ENCODE measurements at places on chromosomes 3 and 15.
A peak's percentile ranks its signal among the peaks of the same experiment; 100 is the strongest.

- no peak for DNase-seq
These were observed 124.7 kb downstream of the RPL22L1 start for GRCh38 chr3:170745211-170745718.

DNA sequence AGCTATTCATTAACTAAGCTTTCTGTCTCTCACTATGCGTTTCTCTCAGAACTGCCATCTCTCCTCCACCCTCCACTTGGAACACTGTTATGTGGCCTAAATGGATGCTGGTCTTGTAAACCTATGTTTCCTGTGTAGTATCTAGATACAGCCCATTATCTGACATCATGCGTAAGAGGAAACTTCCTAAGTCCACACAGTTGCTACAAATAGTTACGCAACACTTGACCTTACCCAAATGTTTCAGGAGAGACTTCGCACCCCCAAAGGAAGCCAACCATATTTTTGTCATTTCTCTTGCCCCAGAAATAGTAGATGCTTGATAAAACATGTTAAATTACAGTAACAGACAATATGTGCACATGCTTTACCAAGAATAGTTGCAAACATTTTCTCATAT is 87.2 kb upstream of the TPRG1 start:
- DNase-seq: no peak

GRCh38 chr15:47485419-47485818 is 231.9 kb upstream of the SEMA6D start:
- no peak for DNase-seq

DNA sequence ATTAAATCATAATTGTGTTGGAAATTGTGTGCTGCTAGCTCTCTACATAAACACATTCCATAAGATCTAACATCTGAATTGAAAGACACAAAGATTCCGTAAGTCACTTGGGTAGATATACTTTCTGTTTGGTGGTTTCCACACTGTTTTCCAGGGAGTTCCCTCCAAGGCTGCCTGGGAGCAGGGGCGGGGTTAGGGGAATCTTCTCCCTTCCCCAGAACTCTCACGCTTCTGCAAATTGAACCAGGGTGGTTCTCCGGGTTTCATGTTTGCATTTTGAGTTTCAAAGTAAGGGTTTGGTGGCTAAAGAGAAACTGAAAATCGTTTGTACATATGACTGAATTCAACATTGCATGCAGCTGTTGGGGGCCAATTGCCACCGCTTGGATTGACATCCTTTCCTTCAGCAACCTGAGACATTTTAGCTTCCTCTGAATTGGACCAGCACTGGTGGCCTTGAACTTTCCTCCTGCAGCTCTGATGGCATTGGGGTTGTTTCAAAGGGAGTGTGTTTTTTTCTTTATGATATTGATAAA is 192.7 kb upstream of the FEZF2 start:
- no peak for DNase-seq

- DNase-seq: peak; percentile 9
These were observed 52.8 kb downstream of the LSM3 start for GRCh38 chr3:14231145-14231990.

DNA sequence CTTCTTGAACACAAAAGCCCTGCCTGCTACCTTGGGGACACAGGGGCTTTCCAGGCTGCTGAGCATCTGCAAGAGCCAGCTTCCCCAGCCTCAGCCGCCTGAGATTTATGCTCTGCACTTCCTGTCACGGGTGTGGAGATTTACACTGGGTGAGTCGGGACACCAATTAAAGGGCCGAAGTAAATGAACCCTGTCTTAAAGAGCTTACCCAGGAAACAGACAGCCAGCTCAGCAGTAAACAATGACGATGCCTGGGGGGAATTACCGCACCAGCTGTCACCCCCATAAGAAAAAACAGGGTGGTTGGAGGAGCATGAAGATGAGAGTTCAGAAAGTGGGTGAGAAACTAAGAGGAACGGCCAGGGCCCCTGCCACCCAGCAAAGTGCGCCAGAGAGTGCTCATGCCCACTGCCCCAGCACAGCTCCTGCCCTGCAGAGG is 37.5 kb upstream of the IQSEC1 start:
- no peak for DNase-seq

GRCh38 chr15:57503051-57503702 is 88.5 kb upstream of the MYZAP start:
- DNase-seq: no peak

DNA sequence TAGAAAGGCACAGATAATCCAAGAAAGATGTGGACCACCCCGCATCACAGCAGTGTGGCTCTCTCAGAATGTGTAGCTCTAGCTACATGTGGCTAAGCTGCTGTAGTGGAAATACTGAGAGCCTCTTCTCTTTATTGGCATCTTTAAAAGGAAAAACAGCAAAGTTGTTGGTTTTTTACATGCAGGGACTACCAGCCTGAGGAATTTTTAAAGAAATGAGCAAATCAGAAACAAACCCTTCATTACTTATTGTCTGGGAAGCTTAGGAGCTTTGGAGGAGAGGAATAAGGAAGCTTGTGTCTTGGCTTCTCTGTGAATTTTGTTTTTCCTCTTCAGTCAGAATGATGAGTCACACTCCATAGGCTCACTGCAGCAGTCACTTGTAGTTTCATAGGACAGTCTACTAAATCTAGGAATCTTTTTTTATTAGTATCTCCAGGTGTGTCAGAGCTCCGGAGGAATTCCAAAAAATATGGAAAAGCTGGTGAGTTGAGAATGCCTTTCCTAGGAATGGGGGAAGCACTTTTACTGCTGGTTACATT is 27.5 kb downstream of the POLG start:
- DNase-seq: no peak

- no peak for DNase-seq
These were observed 21.6 kb downstream of the BUB1B start for GRCh38 chr15:40182358-40183029.

DNA sequence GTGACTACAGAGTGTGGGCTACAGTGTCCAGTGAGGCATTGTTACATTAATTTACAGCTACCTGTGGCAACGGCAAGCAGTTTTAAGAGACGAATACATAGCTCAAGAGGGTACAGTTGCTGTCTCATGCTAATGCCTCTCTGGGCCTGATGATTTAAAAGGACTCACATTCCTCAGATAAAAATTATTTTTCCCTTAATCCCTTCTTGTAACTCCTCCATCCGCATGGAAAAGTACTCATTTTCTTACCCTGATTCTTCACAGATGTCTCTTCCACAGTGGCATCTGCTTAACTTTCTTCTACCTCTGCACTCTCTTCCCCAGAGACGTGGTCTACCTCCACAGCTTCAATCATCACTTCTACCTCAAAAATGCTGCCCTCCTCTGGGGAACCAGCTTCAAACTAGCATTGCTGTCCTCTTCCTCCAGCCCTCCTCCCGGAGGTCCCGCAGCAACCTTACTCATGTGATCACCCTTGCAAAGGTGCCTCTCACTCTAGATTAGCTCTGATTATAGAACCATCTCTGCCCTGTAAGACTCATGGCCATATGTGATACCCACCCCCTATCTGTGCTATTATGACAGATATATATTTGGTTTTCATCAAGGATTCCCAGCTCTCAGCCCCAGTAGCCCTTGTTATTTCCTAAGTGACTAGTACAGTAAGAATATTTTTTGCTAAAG is 21.4 kb upstream of the ABHD17C start:
- peak; percentile 10 for DNase-seq

DNA sequence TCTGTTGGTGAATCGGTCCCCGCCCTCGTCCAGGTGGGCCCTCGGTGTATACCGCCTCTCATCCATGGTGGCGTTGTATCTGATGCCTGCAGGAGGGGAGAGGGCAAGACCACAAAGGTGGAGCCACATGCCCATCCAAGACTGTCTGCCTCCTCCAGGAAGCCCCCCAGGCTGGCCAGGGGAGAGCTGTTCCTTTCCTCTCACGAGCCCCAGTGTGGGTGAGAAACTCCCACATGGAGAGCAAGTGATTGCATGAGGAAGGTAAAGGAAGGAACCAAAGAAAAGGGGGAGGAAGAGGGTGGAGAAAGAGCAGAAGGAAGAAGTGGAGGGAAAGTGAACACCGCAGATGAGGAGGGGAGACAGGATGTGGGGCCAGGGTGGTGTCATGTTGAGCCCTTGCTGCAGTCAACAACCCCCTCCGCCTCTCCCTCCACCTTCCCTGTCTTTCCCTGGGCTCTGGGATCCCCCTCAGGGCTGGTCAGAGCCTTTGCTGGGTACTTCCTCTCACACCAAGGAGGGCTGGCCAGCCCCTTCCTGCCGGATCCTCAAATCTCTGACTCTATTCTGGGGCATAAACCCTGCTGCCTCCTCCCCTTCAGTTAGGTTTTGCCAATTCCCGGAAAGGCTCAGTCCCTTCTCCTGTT is 49.3 kb downstream of the FEM1B start:
- DNase-seq: no peak

DNA sequence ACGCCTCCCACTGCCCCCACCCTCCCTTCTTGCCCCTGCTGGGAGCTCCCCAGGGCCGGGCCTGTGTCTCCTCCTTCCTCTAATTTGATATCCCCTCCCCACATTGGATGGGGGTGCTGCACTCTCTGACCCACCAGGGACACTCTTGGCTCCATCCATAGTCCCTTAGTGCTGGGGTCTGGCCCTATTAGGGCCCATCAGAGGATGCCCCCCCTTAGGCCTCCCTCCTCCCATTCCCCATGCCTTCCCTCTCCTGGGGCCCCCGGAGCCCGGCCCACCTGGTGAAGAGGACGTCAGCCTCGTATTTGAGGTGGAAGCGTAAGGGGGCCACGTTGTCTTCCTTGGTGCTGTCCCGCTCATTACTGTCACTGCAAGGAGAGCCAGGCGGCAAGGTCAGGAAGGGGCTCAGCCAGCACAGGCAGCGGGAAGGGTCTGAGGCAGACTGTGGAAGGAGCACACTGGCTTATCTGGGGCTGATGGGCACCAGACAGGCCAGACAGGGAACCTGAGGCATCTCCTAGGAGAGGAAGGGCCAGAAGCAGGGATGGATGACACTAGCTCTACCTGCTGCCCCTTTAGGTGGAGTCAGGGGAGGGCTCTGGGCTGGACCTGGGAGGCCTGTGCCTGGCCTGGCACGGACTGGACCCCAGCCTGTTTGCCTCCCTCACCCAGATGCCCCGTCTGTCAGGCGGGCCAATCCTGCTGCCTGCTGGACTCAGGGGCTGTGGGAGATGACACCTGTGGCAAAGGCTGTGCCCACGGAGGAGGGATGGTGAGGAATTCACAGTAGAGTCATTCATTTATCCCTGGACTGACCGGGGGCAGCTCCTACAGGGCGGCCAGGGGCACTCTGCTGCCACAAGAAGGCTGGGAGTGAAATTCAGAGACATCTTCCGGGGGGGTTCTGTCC is 36.2 kb downstream of the FEM1B start:
- DNase-seq: no peak

DNA sequence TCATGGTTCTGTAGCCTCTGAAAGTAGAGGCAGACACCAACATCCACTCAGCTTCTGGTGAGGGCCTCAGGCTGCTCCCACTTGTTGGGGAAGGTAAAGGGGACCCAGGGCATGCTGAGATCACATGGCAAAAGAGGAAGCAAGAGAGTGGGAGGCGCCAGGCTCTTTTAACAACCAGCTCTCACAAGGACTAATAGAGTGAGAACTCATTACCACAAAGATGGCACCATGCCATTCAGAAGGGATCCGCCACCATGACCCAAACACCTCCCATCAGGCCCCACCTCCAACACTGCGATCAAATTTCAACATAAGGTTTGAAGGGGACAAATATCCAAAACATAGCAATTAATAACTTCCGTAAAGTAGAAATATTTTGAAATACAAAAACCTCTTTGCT is 192.3 kb downstream of the OCA2 start:
- DNase-seq: no peak
